ENCODE measurements at places on chromosomes 13 and 19.

DNA sequence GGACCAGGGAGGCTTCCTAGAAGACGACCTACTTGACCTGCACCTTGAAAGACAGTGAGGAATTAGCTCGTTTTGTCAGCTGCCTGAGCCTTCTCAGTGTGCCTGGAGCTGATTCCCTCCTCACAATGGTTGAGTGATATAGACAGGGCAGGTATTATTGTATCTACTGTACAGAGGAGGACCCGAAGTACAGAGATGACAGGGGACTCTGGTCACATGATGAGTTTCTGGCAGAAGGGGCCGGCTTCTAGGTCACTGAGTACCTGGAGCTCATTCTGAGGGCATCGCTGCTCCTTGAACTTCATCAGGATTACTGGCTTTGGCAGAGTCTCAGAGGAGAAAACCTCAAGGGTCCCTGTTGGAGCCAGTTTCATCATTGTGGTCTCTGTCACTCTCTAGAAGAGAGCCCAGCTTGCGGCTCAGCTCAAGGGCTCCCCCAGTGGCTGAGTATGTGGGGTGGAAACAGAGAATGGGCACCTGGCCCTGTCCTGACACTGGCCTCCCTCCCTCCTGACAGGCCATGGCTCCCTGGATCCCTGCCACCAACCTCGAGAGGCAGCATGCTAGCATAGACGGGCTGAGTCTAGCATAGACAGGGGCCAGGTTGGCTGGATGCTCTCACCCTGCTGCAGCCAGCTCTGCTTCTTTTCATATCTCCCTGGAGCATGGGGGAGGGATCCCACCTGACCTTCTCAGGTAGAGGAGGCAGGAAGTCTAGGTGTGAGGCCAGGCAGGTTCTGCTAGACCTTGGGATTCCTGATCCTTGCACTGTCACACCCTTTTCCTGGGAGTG, 38.7 kb downstream of the NFIX start:
- peak; percentile 94 for DNase-seq

DNA sequence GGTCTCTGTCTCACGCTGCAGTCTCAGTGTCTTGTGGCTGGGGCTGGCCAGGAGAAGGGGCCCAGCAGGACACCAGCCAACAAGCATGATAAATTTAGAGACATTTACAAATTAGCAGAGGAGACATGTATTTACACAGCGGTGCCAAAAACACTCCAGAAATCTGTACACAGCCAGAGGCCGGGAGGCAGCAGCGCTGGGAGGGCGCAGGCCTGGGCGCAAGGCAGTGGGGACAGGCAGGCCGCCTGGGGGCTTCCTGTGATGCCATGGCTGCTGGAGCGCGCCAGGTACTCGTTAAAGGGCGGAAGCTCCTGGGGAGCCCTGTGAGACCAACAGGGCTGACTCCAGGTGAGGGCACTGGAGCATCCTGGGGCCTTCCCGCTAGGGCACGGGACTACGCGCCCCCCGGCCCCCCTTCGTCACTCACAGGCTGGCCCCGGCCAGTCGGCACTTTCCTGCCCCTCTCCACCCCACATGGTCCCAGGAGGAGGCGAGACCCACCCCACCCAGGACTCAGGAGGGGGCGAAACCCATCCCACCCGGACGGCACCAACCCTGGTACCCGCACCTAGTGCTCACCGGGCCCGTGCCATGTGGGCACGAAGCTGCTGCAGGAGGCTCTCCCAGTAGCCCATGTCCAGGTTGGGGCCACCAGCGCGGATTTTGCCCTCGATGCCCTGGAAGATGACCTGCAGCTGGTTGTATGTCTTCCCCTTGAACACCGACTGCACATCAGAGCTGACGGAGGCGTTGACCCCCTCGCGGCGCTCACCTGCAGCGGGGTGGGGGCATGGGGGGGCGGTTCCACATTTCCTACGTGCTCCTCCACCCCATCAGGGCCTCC, 7.4 kb upstream of the TBXA2R start:
- no peak for DNase-seq

DNA sequence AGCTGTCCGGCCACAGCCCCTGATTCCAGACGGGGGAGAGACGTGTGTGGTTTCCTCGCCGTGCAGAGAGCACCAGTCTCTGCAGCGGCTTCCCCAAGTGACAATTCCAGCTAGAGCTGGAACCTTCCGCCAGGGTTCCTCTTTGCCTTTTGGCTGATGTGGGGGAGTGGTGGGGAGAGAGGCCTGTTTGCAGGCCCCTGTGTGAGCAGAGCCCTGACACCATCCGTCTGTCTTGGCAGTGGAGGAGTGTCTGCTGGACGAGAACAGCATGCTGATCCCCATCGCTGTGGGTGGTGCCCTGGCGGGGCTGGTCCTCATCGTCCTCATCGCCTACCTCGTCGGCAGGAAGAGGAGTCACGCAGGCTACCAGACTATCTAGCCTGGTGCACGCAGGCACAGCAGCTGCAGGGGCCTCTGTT, 25.0 kb downstream of the LAMP1 start:
- no peak for DNase-seq

DNA sequence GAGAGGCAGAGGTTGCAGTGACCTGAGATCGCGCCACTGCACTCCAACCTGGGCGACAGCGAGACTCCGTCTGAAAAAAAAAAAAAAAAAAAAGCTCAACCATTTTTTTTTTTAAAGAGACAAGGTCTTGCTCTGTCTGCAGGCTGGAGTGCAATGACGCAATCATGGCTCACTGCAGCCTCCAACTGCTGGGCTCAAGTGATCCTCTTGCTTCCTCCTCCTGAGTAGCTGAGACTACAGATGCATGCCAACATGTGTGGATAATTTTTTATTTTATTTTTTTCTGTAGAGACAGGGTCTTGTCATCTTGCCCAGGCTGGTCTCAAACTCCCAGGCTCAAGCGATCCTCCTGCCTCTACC, 10.3 kb downstream of the EHD2 start:
- peak; percentile 43 for DNase-seq

GRCh38 chr13:110232142-110232541, 74.8 kb downstream of the COL4A1 start:
- DNase-seq, result no peak

GRCh38 chr13:27979001-27979643, 9.4 kb downstream of the URAD start:
- DNase-seq, result no peak

- DNase-seq, result peak; percentile 68
Measured at GRCh38 chr13:102846261-102847015, 606 bp downstream of the ERCC5 start.

DNA sequence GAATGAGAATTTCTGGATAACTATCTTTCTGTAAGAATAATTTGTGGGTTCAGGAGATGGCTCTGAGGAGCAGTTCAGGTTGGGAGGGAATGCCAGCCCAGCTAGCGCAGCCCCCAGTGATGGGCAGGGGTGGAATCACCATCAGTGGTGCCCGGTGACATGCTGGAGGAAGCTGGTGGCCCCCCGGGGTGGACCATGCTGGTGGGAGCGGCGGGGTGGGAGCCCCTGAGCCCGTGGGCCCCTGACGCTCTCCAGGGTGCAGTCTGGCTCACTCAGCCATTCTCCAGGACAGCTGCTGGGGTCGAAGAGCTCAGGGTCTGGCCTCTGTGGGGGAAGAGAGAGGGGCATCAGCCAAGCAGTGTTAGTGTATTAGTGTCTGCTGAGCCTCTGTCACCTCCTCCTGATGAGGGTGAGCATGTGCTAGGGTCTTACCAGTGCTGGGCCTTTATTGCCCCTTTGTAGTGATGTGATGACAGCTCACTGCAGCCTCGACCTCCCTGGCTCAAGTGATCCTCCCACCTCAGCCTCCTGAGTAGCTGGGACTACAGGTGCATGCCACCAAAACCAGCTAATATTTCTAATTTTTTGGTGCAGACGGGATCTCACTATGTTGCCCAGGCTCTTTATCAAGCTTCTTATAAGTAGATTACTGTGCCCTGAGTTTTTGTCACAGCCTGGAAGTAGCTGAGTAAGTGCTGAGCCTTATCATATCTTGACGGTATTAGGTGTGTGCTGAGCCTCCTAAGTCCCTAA, 10.4 kb downstream of the HIPK4 start:
- no peak for DNase-seq

- DNase-seq, result no peak
Measured at GRCh38 chr13:105445796-105446195, 1089.7 kb downstream of the EFNB2 start.

DNA sequence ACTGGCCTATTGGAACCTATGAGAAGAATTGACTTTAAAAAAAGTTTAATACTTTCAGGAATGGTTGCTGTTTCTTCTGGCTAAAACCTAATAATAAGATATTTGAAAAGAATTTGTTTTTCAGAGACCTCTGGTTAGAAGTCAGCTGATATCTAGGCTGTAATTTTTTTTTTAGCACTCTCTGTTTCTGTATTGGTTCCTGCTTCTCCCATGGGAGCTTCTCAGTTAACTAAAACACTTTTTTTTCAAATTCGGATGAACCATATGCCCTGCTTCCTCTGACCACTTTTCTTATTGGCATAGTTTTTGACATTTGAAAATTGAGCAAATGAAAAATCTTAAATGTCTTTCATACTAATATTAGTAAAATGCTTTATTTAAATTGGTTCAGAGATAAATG, 163.5 kb upstream of the SLC10A2 start:
- no peak for DNase-seq

GRCh38 chr13:52673465-52673864, 20.8 kb downstream of the SUGT1 start:
- DNase-seq, result peak; percentile 29
